ENCODE measurements at places on chromosomes 2 and 18.

DNA sequence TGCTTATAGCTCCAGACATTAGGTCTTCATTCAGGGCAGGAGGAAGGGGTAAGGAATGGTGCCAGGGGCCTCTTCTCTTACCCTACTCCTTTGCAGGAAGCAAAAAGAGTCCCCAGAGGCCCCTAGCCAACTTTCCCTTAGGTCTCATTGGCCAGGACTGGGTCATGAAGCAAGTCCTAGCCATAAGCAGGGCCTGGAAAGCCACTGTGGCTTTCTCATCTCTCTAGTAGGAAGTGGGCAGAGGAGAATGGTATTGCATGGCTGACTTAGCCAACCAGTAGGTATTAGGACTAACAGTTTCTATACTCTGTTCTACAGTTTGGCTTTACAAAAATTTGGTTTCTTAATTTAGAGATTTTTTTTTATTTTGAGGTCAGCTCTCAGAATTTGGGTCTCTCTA is 4.8 kb downstream of the FAM228A start:
- DNase-seq: no peak

DNA sequence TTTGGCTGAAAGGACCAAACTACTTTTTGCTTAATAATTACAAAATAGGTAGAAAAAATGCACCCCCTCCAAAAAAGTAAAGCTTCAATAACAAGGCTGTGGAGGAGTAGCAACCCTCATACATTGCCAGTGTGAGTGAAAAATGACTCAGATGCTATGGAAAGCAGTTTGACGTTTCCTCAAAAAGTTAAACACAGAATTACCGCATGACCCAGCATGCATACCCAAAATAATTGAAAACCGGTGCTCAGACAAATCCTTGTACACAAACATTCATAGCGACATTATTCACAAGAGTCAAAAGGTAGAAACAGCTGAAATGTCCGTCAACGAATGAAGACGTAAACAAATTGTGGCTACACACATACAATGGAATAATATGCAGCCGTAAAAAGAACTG is 38.8 kb upstream of the DAPL1 start:
- DNase-seq: no peak

- DNase-seq: no peak
Observed at GRCh38 chr2:154589514-154589913, 109.0 kb upstream of the KCNJ3 start.

- DNase-seq: no peak
Observed at GRCh38 chr18:73888565-73888964, 259.1 kb downstream of the FBXO15 start.

Measured in NCI-H345 (cell line).